ENCODE measurements at places on chromosomes 1 and 21.
A peak's percentile ranks its signal among the peaks of the same experiment; 100 is the strongest.

- DNase-seq = no peak
These were observed 13.1 kb downstream of the STMN1 start for GRCh38 chr1:25893116-25893515.

DNA sequence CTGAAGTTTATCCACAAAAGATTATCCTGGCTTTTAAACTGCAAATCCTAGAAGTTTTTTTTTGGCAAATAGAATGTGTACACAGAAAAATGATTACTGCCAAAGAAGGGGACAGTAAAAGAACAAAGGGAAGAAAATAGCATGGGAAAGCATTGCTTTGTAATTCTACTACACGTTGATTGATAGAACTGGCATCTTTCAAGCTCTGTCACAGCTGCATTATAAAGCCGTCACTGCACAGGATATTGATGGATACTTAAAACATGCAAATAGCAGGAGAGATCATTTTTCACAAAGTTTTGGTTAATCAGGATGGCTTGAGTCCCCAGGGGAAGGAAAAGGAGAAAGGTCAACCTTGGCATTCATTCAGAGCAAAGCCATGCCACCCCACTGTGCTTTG is 183.7 kb upstream of the RRP15 start:
- no peak for DNase-seq

GRCh38 chr21:42547906-42548365 is 34.3 kb downstream of the SLC37A1 start:
- no peak for DNase-seq

- no peak for DNase-seq
These were observed 51.7 kb downstream of the STUM start for GRCh38 chr1:226600254-226600653.

- no peak for DNase-seq
These were observed 39.3 kb downstream of the DNTTIP2 start for GRCh38 chr1:93839753-93840152.

- peak; percentile 79 for DNase-seq
These were observed 120.6 kb downstream of the FCRL5 start for GRCh38 chr1:157431751-157432150.

- DNase-seq = no peak
These were observed 126.2 kb downstream of the TLR5 start for GRCh38 chr1:223016890-223017289.

GRCh38 chr1:93779540-93780165 is 98.0 kb upstream of the BCAR3 start:
- DNase-seq = peak; percentile 99

- no peak for DNase-seq
These were observed 12.4 kb downstream of the CLSTN1 start for GRCh38 chr1:9811239-9811966.

DNA sequence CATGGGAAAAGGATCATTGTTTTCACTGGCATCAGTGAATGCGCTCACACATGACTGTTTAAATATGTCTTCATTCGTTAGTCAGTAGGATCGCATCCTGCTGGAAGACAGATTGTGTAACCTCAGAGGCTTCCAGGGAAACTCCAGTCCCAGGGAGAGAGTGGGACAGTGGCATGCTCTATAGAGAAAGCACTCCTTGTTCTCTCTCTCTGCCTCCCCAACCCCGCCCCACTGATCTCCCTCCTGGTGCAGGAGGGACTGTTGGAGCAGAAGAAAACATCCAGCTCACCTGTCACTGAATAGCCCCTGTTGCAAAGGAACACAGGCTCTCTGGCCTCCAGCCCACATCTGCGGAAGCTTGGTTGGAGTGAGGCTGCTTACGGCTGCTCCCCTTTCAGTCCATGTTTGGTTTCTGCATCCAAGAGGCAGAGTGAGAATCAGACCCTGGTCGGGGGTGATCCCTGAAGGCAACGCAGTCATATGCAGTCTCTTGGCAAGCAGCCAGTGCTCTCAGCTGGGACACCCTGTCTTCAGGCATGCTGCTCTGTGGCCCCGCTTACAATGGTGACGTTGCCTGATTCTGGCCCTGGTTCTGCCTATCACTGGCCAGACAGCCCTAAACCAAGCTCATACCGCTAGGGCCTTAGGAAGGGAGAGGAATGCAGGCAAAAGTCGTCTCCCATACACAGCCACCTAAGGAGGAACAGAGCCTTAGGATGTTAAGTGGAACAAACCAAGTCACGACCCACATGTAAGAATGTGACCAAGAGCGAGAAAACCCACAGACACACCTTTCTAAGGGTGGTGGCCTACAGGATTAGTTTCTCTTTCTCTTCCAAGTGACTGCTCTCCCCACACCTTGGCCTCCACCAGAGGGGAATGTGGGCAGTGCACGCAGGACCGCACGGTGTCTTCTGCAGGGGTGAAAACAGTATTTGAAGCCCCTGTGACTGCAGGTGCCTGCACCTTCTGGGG is 39.7 kb downstream of the BACE2 start:
- DNase-seq = no peak

DNA sequence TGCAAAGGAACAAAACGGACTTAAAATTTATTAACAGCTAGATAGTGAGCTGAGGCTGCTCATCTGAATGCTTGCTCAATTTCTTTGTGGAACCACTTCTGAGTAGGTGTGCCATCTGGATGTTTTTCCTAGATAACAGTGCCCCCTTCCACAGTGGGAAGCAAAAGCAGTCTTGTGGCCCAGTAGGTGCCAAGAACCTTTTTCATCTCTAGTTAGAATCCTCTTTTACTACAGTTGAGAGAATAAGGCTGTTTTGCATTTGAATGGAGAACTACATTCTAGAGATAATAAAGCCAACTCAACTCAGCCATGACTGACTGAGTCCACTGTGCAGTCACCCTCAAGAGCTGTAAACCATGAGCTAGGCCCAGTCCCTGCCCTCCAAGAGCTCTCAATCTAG is 13.3 kb downstream of the F3 start:
- no peak for DNase-seq

GRCh38 chr1:59020151-59020997 is 236.5 kb upstream of the JUN start:
- peak; percentile 58 for DNase-seq

GRCh38 chr1:42105025-42105424 is 48.2 kb upstream of the GUCA2B start:
- DNase-seq = no peak

DNA sequence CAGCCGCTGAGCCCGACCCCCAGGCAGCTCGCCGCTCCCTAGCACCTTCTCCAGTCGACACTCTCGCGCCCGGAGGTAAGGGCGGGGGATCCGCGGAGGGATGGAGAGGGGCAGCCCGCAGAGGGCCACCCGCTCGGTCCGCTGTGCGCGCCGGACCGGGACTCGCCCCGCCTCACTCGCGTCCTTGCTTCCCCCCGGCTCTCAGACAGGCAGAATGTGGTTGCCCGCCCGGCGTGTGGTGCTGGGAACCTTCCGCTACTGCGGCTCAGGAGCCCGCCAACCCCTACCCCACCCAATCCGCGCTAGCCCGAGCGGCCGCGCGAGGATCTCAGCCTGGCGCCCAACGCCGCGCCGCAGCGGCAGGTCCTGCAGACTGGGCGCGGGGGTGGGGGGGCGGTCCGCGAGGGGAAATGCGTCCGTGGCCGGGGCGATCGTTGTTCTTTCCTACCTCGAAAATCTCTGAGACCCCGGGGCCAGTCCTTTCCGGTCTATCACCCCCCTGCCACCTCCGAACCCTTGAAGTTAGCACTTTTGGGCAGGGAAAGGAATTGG is 404 bp downstream of the LRRC8C start:
- peak; percentile 53 for DNase-seq

GRCh38 chr1:151849126-151849525 is 4.4 kb downstream of the THEM5 start:
- DNase-seq = no peak

GRCh38 chr21:45130324-45130774 is 56.0 kb downstream of the ADARB1 start:
- peak; percentile 86 for DNase-seq

DNA sequence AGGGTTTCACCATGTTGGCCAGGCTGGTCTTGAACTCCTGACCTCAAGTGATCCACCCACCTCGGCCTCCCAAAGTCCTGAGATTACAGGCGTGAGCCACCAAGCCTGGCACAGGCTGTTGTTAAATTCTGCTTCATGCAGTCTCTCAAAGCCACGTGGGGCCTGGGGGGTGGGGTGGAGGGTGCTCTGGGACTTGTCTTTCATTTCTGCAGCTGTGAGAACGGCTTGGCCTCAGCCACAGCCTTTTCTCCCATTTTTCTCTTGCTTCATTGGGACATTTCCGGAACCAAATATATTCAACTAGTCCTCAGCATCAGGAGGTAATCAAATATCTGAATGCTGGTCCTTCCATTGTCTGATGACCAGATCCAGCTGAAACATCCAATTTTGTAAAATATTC is 27.6 kb upstream of the KCNE2 start:
- DNase-seq = no peak

DNA sequence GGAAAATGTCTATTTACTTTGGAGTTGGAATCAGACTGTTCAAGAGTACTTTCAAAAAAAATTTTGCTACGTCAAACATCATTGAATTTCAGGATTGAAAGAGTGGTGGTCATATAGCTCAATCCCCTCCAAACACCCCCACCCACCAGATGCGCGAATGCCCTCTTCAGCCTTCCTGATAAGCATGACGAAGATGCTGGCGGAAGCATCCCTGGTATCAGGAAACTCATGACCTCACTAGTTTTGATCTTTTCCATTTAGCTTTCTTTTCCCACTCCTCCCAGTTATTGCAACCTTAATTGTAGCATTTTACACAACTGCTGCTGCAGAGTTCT is 104.4 kb downstream of the LEPR start:
- no peak for DNase-seq

DNA sequence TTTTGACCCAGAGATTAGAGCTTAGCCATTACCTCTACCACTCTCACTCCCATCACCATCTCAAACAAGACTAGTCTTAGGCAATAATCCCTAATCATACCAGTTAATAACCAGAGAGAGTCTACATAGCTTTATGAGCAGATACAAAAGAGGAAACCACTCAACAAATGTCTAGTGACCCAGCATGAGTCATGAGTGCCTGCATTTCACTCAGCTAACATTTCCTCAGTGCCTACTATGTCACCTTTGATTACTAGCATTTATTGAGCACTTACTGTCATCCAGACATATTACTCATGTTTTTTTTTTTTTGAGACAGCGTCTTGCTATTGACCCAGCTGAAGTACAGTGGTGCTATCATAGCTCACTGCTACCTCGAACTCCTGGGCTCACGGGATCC is 35.9 kb upstream of the GALNT2 start:
- DNase-seq = peak; percentile 86

DNA sequence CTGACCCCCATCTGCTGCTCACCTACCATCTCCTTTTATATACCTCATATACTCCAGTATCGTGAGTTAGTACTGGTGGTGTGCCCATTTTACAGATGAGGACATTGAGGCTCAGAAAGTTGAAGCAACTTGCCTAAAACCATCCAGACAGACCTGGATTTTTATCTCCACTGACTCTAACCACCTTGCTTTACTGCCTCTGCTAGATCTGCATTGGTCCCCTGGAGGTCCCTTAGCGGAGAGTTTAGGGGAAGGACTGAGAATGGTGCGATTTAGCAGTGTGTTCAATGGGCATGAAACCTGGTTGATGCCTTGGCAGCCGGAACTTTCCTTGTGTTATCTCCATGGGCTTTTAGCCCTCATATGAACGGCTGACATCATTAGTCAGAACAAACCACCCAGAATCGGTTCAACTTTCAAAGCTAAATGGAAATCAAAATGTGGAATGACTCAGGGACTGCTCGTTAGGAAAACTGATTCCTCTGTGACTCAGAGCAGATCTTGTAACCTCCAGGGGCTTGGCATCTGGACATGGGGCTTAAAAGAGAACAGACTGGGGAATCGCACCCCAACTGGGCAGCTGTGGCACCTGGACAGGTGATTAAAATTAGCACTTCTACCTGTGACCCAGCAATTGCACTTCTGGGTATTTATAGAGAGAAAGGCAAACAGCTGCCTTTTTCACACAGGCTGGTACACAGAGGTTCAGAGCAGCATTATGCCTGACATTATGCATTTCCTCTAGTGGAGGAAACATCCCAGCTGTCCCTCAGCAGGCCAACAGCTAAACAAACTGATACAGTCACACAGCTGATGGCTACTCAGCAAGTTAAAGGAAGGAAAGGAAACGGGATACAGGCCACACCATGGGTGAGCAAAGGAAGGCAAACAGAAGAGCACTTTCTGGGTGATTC is 25.3 kb downstream of the TMEM51 start:
- DNase-seq = peak; percentile 94
